ENCODE measurements at places on chromosomes 11 and 22.

DNA sequence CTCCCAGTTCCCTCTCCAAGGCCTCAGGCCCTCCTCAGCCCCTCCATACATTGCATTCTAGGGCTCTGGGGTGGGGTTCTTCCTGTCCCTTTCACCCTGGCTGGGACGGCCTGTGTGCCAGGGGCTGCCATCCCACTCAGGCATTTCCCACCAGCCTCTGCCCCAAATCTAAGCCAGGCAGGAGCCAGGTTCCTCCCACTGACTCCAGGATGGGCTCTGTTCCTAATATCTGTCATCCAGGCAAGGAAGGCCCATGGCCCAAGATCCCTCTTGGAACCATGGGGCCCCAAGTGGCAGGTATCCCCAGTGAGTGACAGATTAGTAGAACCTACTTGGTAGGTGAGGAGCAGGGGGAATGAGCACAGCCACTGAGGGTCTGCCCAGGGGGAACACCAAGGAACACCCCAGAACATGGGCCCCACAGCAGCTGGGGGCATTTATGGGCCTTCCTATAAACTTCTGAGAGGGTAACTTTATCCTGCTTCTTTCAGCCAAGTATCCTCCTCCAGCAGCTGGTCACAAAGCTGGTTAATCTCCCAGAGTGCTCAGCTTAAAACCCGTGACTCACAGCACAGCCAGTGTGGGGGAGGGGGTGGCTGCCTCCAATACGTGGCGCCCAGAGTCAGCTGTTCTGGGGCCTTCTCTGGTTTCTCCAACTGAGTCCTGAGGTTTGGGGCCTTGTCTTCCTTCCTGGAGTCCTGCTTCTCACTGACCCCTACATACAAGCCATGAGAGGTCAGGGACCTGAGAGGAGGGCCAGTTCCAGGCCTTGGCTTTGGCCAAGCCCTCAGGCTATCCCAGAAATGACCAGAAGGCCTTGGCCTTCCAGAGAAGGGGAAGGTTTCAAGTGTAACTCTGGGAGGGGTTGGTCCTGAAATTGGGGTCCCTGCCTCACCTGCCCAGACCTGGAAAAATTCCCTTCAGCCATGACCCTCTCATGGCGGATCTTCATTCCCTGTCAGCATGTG is 19.9 kb upstream of the MYOD1 start:
- no peak for DNase-seq

DNA sequence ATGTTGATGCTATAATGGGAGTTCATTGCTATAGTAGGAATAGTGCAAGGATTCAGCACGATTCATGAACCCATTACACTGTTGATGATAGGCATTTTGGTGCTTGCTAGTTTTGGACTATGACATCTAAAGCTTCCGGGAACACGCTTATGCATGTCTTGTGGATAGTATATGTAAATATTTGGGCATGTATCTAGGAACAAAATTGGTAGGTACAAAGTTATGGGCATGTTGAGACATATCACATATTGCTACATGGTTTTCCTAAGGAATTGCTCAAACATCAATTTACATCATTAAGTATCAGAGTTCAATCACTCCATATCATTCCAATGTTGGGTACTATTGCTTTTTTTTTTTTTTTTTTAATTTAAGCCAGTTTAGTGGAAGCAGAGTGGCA is 1103.2 kb downstream of the TBC1D22A start:
- no peak for DNase-seq

DNA sequence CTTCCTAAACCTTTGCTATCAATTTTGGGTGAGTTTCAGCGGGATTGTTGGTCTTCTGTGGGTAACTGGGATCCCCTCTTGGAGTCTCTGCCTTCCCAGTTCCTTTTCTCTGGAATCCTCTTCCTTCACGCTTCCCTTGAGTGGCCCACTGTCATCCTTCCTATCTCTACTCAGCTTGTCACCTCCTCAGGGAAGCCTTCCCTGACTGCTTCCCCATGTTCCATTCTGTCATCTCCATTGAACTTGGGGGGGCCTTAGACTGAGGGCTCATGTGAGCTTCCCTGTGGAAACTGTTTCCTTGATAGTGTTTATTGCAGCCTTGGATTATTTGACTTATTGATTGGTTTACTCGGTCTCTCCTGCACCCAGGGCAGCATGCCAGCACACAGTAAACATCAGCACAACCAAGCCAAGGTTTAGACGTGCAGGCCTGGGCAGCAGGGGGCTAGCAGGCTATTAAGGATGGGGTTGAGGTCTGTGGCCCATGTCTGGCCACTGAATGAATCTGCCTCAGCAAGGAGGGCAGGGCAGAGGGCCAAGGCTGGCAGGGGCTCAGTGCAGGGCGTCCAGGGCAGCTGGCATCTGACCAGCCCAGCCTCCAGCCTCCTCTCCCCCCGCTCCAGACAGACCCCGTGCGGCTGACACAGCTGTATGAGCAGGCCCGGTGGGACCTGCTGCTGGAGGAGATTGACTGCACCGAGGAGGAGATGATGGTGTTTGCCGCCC is 7.2 kb downstream of the TRPT1 start:
- DNase-seq: no peak

DNA sequence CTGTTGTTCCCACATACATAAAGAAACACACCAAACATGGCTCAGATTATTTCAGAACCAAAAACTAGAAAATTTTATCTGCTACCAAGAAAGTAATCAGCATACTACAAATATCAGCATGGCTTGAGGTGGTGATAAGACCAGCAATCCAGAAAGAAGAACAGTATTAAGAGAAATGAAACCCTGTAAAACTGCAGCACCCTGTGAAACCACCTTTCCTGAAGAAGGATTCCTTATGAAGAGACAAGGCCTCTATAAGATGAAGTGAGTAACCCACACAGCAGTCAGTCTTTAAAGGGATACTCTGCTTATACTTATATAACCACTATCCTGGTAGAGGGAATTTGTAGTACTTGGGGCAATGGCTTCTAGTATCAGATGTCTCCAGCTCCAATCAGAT is 49.9 kb downstream of the RSF1 start:
- DNase-seq: no peak

GRCh38 chr11:26623076-26623659 is 51.1 kb upstream of the MUC15 start:
- no peak for DNase-seq

DNA sequence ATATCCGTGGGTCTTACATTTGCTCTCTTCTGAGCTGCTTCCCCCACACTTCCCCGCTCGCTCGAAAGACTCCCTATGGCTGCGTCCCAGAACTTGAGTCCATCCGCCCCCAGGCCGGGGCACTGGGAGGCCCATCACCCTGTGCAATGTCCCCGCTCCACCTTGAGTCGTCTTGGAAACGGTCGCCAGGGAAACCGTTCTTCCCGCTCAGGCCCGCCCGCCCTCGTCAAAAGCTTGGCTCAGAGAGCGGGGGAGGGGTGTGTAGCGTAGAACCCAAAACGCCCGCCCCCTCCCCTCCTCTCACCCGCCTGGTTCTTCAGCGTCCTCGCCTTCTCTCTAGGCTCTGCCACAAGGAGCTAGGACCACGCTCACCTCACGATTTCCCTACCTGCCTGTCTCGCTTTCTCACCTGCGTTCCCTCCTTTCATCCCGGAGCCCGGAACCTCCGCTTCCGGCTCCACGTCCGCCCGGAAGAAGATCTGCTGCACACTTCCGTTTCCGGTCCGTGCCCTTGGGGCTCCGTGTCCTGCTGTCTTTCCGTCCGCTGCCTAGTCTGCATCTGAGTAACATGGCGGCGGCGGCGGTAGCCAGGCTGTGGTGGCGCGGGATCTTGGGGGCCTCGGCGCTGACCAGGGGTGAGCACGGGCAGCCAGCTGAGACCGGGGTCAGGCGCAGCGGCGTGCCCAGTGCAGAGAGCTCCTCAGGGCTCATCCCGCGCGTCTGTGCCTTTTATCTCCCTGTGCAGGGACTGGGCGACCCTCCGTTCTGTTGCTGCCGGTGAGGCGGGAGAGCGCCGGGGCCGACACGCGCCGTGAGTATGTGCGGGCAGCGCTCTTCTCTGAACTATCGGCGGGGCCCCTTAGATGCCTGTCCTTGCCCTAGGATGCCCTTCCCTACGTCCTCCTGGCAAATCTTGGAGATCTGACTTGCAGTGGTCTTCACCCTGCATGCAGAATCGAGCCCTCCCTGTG is at the start of the genes KBTBD4 and NDUFS3:
KBTBD4 (minus strand) TSS at position 447 of the 971 bp plus-strand sequence; CDS start at position 428, 19 bp downstream.
NDUFS3 (plus strand) TSS at position 551 of the 971 bp plus-strand sequence; CDS start at position 569, 18 bp downstream.
- DNase-seq: peak; percentile 91

DNA sequence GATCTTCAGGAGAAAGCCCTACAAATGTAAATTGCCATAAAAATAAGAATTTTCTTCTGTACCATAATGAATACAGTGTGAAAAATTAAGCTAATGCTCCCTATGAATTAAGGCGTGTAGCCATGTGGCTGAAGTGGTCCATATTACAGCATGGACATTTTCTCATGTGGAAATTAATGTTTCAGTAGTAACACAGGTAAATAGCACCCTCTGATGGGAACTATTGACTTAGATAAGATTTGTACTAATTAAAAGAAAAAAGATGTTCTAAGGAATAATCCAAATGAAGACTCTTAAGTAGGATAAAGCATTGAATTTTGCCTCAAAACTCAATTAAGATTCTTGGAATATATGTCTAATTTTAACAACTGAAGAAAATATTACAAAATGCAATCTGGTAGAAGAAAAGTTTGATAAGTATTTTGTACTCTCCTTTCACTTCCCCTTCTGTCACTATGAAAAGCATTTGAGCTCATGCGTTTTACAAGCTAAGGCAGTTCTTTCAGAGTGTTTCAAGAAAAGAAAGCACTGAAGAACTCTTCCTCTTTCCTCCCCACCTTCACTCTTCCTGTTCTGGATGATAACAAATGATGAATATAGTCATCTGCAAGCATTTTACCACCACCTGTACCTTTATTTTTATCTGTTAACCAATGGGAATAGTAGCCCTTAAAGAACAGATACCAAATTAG is 9.9 kb upstream of the OR8D2 start:
- DNase-seq: no peak

GRCh38 chr22:32997295-32997694 is 60.9 kb downstream of the SYN3 start:
- DNase-seq: no peak

DNA sequence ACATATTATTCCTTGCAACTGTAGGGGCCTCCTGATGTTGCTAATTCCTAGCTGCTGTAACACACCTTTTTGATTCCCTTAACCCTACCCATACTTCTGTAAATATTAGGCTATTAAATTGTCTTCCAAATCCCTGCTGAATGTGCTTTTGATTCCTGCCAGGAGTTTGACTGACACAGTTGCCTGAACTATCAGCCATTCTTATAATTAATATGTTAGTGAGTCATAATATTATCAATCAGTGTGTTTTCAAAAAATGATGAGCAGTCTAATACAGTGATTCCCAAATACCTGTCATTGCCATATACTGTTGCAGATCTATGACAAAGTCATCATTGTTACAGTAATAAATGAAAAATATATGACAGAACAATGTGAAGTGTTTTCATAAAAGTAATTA is 15.9 kb upstream of the FANCF start:
- no peak for DNase-seq

- DNase-seq: no peak
Measured at GRCh38 chr22:16933291-16934282, 74.4 kb downstream of the GAB4 start.

GRCh38 chr22:38554281-38554680 is 15.7 kb downstream of the DMC1 start:
- DNase-seq: no peak

DNA sequence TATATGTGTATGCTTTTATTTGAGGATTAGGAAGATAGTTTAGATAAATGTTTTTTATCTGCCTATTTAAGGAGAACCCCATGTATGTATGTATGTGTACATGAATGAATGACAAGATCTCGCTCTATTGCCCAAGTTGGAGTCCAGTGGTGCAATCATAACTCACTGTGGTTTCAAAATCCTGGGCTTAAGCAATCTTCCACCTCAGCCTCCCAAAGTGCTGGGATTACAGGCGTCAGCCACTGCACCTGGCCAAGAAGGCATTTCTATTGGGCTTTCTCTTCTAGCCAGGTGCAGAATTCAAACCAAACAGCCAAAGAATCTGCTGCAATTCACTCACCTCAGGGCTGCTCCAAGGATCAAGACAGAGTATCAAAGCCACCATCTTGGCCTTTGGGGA is 25.5 kb upstream of the DGKZ start:
- no peak for DNase-seq

DNA sequence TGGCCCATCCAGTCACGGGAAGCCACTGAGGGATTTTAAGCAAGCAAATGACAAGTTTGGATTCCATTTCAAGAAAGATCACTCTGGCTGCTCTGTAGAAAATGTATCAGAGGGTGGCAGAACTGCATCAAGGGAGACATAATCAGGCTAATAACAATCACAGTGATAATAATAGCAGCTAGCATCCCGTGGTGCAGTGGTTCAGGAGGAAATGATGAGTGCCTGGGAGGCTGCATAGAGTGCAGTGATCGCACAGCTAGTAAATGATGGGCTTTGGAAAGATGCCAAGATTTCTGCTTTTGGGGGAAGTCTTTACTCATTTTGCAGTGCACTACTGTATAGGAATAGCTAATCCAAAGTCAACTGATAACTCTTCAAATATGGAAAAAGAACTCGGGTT is 35.8 kb downstream of the TNRC6B start:
- no peak for DNase-seq

- DNase-seq: no peak
Measured at GRCh38 chr11:2590131-2590964, 109.4 kb downstream of the KCNQ1OT1 start.

- DNase-seq: no peak
Measured at GRCh38 chr11:20015529-20016427, 144.5 kb downstream of the DBX1 start.

All from occipital lobe (tissue), 3 donors.